ENCODE measurements at places on chromosomes 16 and 17.
A peak's percentile ranks its signal among the peaks of the same experiment; 100 is the strongest.

GRCh38 chr17:43958748-43959352, 5.1 kb upstream of the PYY start:
- DNase-seq: no peak

DNA sequence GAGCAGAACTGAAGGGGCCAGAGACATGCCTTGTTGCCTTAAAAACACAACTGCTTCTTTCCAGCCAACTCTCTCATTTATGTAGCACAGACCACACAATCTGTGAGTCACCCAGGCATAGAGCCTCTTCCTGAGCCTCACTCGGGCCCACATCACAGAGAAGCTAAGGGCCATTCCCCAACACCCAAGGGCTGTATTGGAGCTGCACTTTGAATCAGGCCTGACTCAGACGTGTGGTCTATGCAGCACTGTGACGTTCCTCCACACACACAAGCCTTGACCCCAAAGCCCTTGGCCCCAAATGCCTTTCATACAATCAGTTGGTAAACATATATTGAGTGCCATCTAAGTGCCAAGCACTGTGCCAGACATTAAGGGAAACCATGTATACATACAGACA, 308.9 kb upstream of the DYNLRB2 start:
- no peak for DNase-seq

- no peak for DNase-seq
These were observed 6.7 kb downstream of the PERCC1 start for GRCh38 chr16:1437606-1438005.

DNA sequence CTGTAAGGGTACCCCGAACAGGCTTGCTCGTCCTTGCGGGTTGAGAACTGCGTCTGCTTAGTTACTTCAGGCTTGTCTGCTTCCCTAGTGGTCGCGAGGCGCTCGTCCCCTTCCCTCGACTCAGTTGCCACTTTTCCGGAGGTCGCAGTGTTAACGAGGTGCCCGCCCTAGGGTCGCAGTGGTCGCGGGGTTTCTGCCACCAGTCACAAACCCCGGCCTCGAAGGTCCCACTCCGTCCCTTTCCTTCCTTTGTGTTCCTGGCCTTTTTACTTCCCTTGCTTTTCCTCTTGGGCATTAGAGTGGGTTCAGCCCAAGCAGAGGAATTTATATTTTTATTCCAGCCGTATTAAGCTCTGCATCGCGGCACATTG, 299 bp downstream of the NUP85 start:
- no peak for DNase-seq

- DNase-seq: no peak
These were observed 2.3 kb downstream of the CCL4 start for GRCh38 chr17:36105781-36106492.

DNA sequence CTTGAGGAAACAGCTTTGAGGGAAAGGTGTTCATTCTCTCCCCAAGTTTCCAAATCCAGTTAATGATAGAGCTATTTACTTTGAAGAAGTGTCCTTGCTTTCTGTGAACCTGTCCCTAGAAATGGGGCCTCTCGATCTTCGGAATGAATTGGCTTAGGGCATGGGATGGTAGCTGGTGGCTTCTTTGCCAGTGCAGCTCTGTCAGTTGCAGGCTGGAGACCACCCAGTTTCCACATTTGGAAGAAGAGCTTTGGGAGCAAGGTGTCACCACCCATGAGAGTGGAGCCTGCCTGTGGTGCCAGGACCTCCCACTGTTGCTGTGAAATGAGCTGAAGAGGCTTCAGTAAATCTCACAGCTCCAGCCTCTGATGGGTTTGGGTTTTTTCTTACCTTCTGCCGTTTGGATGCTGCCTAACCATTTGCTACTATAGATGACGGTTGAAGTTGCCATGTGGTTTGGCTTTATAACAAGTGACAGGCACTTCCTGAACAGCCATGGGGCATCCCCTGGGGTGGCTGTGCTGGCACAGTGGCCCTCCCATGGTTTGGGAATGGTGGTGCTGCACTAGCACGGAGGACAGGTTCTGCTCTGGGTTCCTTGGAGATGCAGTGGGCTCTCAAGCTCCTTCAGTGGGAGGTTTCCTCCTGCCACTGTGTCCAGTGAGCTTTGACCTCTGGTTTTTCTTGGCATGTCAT, 19.5 kb upstream of the SLC5A10 start:
- no peak for DNase-seq

- no peak for DNase-seq
These were observed 7.6 kb downstream of the CCDC57 start for GRCh38 chr17:82204831-82205719.

- peak; percentile 59 for DNase-seq
These were observed 959 bp upstream of the ANKRD13B start for GRCh38 chr17:29591737-29592608.

DNA sequence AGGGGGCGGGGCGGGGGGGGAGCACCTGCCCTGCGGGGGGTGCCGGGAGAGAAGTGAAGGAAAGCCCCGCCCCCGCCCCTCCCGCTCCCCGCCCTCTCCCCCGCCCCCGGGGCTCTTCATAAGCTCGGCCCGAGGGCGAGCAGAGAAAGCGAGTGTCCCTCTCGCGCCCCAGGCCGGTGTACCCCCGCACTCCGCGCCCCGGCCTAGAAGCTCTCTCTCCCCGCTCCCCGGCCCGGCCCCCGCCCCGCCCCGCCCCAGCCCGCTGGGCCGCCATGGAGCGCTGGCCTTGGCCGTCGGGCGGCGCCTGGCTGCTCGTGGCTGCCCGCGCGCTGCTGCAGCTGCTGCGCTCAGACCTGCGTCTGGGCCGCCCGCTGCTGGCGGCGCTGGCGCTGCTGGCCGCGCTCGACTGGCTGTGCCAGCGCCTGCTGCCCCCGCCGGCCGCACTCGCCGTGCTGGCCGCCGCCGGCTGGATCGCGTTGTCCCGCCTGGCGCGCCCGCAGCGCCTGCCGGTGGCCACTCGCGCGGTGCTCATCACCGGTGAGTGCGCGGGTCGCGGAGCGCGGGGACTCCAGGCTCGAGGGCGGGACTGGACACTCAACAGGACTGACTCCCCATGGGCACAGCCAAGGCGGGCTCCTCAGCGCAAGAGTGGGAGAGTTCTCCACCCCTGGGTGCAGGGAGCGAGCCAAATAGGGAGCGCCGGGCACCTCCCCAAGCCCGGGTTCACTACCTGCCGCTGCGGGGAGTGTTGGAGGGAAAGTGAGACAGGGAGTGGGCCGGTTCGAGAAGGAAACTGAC, at the start of gene HSD11B2:
Gene HSD11B2 (plus strand): TSS at position 145 of the 798 bp plus-strand sequence. CDS start 128 bp downstream, at position 273.
- no peak for DNase-seq

- no peak for DNase-seq
These were observed 243.5 kb downstream of the FOXL1 start for GRCh38 chr16:86821895-86822294.

GRCh38 chr16:12065866-12066545, 89.5 kb downstream of the SNX29 start:
- no peak for DNase-seq

DNA sequence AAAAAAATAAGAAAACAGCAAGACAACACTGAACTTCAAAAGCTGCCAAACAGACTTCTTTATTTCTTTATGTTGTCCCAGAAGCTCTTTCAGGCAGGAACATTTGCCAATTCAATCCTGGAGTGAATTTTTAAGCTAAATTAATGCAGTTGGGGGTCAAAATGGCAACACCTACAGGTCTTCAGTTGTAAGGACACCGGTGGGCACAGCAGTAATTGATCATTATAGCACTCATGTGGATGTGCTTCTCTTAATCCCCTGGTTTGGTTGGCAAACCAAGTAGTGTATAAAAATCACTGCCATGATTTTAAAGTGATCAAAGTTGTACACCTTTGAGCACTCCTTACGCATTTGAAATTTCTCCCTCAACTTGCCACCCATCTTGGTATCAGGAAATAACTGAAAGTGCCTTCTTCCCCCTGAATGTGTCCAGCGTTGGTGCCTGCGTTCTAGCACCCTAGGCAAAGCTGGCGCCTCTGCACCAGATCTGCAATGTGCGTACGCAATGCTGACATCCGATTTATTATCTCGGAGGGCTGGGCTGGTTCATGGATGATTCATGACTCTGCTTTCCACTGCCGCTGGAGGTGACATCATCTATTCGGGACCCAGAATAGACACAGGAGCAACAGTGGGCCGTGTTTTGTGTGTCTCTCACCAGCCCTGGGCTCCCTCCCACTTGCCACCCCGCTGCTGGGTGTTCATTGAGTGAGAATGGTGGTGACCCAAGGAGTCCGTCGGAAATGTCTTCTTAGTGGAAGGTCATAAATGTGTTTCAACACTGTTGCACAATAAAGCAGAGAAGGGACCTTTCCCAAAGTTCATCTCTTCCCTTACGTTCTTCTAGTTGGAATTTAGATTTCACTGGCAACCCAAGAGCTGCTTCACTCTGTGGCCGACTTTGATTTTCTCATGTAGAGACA, 203.4 kb downstream of the CCDC182 start:
- DNase-seq: no peak

DNA sequence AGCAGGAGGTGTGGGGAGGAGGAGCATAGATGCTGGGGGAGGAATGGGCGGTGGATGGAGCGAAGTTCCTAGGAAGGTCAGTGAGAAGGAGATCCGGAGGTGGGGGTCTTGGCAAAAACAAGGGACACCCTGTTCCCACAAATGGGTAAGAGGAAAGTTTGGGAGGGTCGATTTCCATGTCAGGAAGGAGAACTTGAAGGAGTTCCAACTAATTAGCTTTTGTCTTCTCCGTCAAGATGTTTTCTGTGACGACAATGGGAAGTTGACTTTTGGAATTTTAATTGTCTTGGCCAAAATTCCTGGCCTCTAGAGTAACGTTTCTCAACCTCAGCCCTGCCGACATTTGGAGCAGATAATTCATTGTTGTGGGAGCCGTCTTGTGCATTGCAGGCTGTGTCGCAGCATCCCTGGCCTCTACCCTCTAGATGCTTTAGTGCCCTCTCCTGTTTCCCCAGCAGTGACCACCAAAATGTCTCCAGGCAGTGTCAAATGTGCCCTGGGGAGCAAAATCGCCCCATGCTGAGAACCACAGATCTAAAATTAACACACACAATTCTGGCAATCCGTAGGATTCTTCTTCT, 97.1 kb downstream of the PITPNC1 start:
- no peak for DNase-seq

GRCh38 chr17:82371333-82372248, at the start of gene UTS2R:
Gene UTS2R, plus strand, starts transcription at chr17:82371765. Its CDS starts 2,560 bp downstream, at chr17:82374325.
- no peak for DNase-seq

DNA sequence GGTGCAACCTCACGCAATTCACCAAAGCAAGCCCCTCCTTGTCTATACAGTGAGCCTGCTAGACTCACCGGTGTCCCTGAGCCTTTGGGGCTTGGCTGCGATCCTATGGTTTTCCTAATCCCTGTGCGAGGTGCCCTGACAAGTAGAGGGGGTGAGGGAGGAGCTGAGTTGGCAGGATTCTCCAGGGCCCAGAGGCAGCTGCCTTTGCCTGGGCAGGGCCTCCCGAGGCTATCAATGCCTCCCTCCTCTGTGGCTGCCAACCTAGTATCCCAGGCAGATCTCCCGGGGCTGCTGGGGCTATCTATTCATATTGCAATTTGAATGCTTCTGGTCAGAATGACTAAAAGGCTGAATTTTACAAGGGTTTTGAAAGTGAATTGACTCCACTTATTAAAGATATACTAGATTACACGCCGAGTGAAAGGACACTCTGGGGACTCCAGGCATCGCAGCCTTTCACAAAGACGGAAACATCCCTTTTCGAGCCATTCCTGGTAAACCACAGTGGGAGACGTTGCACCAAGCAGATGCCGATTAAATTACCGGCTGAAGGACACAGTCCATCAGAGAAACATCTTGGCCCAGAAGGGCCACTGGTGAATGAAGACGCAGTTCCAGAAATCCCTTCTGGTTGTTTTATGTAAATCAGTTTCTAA, 11.3 kb upstream of the PITPNM3 start:
- no peak for DNase-seq

- no peak for DNase-seq
These were observed 84.4 kb downstream of the DNAH9 start for GRCh38 chr17:11682646-11683045.

- no peak for DNase-seq
These were observed 3.5 kb downstream of the WDR81 start for GRCh38 chr17:1727876-1728630.

DNA sequence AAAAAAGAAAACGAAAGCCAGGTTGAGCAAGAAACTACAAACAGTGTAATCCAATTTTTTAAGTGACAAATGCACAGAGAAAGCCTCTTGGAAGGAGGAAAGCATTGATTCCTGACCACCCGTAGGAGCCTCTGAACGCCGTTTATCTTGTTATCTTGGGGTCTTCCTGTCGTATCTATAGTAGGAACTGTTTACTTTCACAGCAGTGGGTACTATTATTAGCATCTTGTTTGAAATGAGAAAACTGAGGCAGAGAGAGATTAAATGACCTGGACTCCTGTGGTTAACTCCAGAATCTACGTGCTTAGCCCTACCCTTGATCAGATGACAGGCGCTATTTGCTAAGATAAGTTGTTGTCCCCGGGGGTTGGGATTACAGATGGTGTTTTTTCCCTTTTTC, 196.7 kb upstream of the FOXF1 start:
- DNase-seq: no peak

- no peak for DNase-seq
These were observed 58.3 kb downstream of the SRCIN1 start for GRCh38 chr17:38547444-38547843.

DNA sequence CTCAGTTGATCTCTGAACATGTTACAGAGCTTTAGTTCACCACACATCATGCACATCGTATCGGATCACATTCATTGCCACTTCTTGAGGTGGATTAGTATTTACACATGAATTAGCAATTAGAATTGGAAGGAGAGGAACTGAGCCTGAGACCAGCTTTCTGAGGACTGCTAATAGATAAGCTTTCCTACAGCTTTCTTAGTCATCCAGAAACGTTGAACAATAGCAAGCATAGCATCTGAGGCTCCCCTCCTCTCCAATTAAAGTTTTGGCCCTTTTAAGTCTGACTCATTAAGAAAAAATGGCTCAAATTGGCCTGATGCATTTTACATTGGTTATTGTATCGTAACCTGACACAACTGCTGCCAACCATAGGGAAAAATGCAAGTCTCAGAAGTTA, 1130.4 kb downstream of the CDH8 start:
- DNase-seq: no peak

- no peak for DNase-seq
These were observed 25.4 kb downstream of the PELP1 start for GRCh38 chr17:4678448-4679026.
